LNCaP clone FGC (cell line): ENCODE measurements at places on chromosomes 7 and 10.

GRCh38 chr7:108002726-108003598 lies at the start of gene LAMB1:
Gene LAMB1, minus strand, starts transcription at chr7:108003161. Its CDS starts 276 bp downstream, at chr7:108002885.
- no peak for DNase-seq

GRCh38 chr10:114499630-114500190 lies 95.4 kb upstream of the AFAP1L2 start:
- DNase-seq: peak; percentile 66

GRCh38 chr10:132855889-132856288 lies 69.9 kb upstream of the NKX6-2 start:
- no peak for DNase-seq

DNA sequence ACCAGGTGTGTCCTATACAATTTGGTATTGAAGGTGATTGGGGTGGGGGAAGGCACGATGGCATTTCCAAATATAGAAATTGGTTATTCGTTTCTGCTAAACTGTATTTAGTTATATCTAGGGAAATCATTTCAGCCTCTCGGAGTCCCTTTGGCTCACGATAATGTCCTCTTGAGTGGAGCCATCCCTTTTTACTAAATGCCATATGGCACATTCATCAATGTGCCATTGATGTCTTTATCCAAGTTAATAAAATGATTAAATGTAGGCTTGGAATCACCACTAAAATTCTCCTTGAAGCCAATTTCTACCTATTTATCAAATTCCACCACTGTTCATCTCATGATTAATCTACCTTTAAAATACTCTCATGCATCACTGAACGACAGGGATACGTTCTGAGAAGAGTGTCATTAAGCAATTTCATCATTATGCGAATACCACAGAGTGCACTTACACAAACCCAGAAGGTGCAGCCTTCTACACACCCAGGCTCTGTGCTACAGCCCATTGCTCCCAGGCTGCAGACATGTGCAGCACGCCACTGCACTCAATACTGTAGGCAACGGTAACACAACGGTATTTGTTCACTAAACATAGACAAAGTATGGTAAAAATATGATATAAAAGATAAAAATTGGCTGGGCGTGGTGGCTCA lies 219.2 kb upstream of the C7orf33 start:
- DNase-seq: no peak

DNA sequence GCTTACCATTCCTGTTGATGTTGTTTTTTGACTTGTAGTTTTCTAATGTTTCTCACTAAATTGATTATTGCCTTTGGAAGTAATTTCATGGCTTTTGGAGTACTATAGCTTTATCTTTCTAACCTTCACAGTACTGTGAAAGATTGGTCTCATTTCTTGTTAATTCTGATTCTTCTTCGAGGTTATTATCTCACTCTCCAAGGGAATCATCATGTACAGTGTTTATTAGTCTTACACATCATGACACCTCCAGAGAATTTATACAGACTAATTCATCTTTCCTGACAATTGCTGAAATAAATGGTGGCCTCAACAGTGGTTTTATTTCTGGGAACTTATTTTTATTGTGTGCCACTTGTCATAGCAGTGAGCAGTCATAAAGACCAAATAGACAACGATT lies 37.4 kb upstream of the TMEM106B start:
- DNase-seq: no peak

DNA sequence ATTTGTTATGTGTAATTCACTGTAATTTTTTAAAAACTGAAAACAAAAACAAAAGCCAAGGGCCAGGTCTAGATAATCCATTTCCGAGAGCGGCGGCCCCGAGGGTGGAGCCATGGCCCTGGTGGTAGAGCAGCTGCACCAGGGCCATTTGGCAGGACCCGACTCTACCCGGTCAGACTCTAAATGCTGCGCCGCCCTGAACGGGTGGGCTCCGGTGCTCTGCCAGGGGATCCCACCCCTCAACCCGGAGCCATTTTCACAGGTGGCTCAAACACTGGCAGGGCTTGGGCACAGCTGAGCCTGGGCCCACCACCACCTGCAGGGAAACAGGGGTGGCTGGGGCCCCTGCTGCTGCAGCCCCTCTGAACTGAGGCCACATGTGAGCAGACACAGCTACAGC lies 56.9 kb downstream of the DPYSL4 start:
- DNase-seq: no peak
